Astrocyte of the spinal cord (primary cell): ENCODE measurements at places on chromosomes 7 and 10.

DNA sequence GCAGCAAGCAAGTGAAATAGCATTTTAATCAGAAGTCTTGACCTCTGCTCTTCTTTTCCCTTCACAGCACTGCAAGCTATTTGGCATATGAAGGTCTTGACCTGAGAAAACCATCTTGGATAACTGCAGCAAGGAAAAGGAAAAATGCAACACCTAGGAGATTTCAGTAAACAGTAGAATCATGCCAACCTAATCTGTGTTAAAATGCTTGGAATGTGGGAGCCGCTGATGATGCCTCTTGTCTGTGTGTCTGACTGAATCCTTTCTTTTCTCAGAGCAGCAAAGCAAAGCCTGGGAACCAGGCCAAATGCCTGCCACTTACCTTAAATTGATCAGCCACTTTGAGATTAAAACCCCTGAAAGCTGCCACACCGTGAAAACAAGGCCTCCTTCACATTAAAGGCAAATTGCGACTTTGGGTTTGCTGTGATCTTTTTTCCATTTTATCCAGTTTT lies 80.4 kb upstream of the CDK6 start:
- DNase-seq = peak; percentile 64

DNA sequence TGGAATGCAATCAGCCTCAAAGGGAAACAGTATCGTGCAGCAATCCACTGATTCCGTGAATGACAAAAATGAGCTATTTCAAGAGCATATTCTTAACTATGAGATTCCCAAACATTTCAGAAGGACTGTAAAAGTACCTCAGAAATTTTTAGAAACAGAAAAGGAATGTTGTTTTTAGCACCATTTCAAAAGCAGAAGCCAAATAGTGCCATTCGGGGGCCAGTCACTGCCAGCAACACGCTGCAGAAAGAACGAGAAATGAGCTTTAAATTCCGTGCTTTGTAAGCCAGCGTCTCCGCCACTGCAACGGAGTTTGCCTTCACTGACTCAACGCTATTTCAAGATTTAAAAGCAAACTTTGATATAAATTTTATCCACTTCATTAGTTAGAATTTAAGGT lies 6.3 kb downstream of the NUDT5 start:
- no peak for DNase-seq

DNA sequence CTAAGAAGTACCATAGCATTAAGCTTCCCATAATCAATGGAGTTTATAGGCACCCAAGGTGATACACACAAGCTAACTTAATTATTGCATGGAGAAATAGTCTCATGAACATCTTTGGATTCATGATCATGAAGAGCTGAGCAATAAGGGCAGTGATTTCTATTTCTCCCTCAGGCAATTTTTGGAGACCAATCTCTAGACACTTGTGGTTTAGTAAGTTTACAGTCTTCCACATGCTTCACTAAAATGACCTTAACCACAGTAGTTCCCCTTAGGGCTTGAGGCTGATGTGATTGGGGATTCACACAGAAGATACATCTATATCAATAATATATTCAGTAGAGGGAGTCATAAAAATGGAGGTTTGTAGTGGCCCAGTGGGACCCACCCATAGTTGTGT lies 241.2 kb downstream of the CCDC7 start:
- no peak for DNase-seq

GRCh38 chr10:19993714-19994315 lies 177.6 kb downstream of the PLXDC2 start:
- no peak for DNase-seq

GRCh38 chr10:53491774-53492173 lies 719.2 kb upstream of the MBL2 start:
- DNase-seq = no peak

GRCh38 chr10:128576943-128577670 lies 450.9 kb upstream of the MKI67 start:
- DNase-seq = no peak

- DNase-seq = no peak
Observed at GRCh38 chr10:34340934-34341333, 474.2 kb downstream of the PARD3 start.

GRCh38 chr10:24866604-24867583 lies 85.5 kb downstream of the PRTFDC1 start:
- peak; percentile 77 for DNase-seq

GRCh38 chr7:18212758-18213157 lies 185.1 kb upstream of the PRPS1L1 start:
- peak; percentile 26 for DNase-seq

DNA sequence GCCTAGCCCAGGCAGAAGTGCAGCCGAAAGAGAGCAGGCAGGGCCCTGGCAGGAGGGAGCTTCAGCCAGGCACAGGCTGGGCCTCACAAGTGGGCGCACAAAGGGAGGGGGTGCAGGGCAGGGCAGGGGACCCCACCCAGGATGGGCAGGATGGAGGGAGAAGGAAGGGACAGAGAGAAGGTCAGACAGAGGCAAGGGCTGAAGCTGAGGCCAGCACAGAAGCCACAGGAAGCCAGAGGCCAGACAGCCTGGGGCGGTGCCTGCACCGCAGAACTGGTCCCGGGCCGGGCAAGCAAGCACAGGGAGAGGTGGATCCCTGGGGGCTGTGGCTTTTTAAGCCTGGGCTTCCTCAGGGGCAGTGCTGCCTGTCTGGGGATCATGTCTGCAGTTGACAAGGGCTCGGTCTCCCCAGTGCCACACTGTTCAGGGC lies 16.7 kb downstream of the NOS3 start:
- no peak for DNase-seq

GRCh38 chr10:36499693-36500092 lies 625.7 kb upstream of the ANKRD30A start:
- no peak for DNase-seq

- DNase-seq = no peak
Observed at GRCh38 chr7:145795132-145795531, 321.5 kb upstream of the CNTNAP2 start.

DNA sequence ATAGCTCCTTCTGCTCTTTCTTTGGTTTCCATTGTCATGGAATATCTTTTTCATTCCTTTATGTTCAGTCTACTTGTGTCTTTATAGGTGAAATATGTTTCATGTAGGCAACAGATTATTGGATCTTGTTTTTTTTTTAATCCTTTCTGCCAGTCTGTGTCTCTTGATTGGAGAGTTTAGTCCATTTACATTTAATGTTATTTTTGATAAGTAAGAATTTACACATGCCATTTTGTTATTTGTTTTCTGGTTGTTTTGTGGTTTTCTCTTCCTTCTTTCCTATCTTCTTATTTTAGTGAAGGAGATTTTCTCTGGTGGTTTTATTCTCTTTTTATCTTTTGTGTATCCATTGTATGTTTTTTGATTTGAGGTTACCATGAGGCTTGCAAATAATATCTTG lies 52.5 kb upstream of the TAS2R16 start:
- DNase-seq = no peak

DNA sequence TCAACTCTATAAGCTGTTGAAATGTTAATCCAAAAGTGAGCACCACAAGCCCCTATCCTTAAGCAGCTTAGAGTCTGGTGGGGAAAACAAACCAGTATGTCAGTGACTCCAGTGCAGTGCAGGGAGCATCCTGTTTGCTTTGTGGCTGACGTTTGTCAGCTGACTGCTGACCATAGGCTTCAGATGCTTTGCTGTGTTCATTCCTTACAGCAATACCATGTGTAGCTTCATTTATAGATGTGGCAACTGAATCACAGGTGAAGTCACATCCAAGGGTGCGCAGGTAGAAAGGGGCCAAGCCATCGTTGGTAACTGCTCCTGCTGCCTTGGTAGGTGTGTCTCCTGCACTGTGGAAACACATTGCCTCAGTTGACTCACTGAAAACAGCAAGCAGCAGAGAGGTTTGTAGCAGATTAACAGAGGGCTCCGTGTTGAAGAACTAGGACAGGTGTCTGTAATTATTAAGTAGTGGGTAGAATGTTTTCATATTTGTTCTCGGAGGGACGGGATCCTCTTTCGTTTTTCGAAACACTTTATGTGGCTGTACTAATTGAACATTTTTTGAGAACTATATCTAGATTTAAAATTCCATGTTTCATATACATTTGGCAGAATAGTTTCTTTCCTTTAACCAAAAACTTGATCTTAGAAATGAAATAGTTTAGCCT lies 2.0 kb downstream of the INSIG1 start:
- no peak for DNase-seq

GRCh38 chr10:88254091-88254490 lies 329.0 kb downstream of the RNLS start:
- DNase-seq = peak; percentile 82

DNA sequence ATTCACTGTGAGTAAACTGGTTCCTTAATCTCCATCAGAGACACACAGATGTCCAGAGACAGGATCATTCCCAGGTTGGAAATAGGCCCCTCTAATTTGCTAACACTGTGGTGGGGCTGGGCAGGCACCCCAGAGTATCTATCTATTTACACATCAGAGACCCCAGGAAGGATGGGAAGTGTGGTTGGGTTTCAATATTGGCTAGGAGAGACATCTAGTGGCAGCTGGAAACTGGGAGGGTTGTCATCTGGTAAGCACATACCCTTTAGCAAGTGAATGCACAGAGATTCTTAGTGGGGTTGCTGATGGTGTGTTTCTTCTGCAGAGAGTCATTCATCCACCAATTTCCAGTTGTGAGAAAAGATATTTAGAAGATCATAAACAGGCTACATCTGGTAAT lies 36.0 kb upstream of the NRG3 start:
- DNase-seq = no peak

- DNase-seq = no peak
Observed at GRCh38 chr10:30420266-30420665, 13.7 kb upstream of the MAP3K8 start.

- no peak for DNase-seq
Observed at GRCh38 chr7:88146616-88147015, 73.2 kb downstream of the SRI start.

DNA sequence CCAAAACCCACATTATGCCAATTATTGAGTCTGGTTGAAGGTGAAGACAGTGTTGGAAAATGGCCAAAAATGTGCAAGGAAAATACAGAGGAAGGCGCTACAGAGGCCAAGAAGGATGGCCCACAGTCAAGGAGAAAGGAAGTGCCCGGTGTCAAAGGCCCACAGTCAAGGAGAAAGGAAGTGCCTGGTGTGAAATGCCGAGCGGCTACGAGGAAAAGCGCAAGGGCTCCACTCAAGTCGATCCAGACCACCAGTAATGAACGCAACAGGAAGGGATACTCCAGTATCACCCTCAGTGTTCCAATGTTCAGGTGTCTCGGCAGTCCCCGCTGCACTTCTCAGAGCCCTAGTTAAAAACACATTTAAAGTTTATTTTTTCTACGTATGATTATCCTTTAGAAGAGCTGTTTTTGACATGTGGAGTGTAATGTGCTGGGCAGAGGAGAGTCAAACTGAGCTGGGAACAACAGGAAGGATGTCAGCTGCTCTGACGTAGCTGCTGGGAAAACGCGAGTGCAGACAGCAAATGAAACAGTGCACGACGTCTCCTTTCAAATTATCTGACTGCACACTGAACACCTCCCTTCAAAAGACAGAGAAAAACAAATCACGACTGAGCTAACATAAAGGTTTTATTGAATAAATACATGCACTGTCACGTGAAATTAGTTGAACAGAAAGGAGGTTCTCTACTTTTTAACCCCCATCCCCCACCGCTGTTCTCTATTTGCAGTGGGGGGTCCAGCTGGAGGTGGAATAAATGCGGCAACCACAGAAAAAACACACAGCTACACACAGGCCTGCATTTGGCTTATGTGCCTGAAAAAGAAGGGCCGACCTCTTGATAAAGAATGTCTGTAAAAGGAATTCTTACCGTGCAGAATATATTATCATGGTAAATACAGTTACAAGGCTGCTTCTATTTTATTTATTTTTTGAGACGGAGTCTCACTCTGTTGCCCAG lies 26.1 kb upstream of the NCAPG2 start:
- DNase-seq = peak; percentile 56

- no peak for DNase-seq
Observed at GRCh38 chr10:59905731-59906416, 482 bp downstream of the CCDC6 start.

- peak; percentile 26 for DNase-seq
Observed at GRCh38 chr7:79806161-79806734, 328.4 kb upstream of the GNAI1 start.

DNA sequence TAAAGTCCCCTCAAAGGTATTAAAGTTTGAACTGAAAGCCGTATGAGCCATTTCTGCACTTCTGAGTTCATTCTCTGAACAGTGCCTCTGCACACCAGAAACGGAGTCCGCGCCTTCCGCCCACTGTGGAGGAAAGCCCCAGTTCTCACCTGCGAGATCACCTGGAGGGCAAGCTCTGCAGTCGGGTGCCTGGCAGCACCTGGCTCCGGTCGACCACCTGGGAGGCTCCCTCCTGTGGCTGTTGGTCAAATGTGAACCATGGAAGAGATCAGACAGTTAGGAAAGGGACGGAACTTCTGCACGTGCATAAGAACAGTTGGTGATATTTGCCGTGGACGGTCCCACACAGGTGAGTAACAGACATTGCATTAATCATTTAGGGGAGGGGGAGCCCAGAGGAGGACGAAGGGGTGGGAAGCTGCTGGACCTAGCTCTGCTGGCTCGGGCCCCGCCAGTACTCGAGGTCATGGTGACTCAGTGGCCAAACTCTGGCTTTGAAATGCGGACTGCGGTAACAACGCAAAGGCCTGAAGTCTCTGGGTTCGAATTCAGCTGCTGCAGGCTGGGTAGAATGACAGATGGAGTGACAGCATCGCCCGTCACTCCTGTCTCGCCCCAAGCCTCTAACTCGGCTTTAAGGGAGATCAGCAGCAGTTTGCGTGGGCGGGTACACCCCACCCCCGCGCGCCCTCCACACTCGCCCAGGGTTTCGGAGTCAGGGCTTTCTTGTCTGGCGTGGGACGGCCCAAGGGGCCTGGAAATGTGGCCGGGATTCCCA lies 1.7 kb upstream of the DPYSL4 start:
- DNase-seq = no peak

DNA sequence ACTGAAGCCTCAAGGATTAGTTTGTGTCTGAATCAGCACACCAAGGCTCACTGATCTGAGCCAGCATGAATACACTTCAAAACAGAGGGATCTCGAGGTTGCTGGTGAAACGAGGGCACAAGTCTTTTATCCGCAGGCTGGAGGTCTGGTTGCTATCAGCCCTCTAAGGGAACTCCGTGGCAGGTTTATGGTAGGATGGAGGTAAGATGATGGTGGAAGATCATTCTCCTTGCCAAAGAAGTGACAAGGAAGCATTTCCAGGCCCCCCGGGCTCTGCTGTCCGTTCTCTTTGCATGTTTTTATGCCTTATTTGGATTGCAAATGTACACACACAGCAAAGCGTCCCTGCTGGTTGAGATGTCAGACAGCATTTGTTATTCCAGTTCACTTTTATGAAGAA lies 268.3 kb downstream of the ARHGAP12 start:
- DNase-seq = no peak

DNA sequence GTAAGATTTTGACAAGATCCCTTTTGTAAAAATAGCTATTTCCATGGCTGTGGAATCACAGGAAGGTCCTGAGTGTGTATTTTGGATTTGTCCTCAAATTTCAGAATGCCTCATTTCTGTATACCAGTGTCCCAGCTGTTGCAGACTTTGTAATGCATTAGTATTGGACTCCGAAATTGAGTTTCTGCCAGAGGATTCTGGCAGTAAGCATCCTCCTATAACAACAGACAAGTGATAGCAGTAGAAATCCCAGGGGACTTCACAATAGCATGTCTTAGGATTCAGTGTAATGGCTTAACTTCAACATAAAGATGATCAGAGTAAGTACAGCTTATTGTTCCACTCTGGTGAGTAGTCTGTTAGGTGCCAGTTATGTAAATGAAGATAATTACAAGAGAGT lies 104.6 kb downstream of the FOXP2 start:
- DNase-seq = no peak

- no peak for DNase-seq
Observed at GRCh38 chr7:116805100-116805544, 57.3 kb upstream of the CAPZA2 start.

GRCh38 chr10:102652170-102652916 lies 8.1 kb downstream of the TRIM8 start:
- DNase-seq = no peak
